ENCODE measurements at places on chromosomes 11 and 22.

DNA sequence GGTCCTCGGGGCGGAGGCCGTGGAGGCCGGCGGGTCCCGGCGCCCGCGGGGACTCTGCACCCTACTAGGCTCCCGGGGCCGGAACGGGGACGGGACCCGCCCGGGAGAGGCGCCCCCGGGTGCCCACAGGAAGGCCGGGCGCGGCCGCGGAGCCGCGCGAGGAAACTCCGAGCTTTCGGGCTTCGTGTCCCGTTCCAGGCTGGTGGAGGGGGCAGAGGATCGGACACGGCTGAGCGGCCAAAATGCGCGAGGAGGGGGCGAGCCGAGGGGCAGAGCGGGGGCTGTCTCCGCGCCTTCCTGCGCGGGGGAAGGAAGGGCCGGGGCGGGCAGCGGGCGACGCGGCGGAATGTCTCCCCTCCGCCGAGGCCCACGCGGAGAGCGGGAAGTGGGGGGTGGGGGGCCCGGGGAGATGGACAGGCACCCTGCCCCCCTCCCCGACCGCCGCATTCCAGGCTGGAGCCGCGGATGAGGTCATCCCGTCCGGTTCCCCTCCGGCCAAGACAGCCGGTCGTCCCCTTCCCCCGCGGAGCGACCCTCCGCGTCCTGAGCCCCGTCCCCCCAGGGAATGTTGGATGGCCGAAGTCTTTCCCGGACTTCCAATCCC lies 430 bp downstream of the CDC42EP1 start:
- DNase-seq: no peak

DNA sequence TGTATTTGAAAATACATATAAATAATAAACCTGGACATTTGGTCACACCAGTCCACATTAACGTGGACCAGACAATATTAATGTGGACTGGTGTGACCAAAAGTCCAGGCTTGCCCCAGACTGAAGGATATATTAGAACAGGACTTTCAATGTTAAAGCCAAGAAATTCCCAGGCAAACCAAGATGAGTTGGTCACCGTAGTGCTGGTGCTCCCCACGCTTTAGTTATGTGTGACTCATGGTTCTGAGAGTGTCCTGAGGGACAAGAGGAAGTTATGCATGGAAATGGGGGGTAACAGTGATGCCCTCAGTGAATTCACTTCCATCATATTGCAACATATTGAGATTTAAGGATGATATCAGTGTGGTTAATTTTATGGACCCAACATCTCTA lies 31.4 kb downstream of the POU2AF1 start:
- DNase-seq: no peak

- DNase-seq: no peak
Measured at GRCh38 chr11:109934151-109934550, 159.0 kb upstream of the ZC3H12C start.

DNA sequence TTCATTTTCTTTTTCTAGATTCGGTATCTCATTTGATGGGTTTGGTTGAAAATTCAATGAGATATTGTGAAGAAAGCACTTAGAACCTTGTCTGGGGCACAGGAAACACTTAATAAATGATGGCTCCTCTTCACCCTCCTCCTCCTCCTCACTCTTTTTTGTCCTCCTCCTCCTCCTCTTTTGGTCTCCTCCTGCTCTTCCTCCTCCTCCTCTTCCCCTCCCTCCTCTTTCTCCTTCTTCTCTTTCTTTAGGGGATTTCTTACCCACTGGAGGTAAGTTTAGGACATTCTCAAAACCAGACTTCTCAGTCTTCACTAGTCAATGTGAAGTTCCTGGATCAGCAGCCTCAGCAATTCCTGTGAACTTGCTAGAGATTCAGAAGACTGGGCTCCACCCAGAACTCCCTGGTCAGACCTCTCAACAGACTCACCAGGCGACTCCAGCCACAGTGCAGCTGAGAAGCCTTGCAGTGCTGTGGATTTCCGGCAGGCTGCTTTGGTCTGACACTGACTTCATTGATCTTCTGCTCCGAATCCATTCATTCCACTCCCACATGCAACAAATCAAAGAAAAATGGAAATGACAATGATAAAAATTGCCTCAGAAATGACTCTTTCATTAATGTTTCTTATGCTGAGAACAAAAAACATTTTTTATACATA lies 368.6 kb upstream of the B3GAT1 start:
- DNase-seq: no peak

GRCh38 chr11:93801366-93801765 lies 17.3 kb downstream of the MED17 start:
- DNase-seq: no peak

- no peak for DNase-seq
Measured at GRCh38 chr22:17588606-17589005, 25.3 kb downstream of the SLC25A18 start.

DNA sequence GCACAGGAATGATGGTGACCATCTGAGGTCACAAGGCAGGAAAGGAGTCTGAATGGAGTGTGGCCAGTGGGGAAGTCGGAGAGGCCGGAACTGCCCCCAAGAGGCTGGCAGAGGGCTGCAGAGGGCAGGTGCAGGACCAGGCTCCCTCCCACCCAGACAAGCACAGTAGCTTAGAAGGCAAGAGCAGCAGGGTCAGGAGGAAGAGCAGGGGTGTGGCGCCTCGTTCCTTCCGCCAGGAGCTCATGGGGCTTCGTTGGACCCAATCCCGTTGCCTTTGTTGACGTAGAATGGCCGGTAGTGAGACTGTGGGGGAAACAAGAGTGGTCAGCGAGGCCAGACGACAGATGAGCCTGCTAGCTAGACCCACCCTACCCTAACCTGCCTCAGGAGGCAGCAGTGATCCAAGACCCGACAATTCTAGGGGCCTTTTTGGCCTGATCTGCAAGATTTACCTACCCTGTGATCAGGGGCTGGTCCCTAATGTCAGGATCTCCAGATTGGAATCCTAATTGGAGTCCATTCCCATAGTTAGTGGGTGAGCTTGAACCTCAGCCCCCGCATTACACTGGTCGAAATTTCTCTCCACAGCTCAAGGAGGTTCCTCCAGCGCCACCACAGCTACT lies 25.6 kb downstream of the TRIM29 start:
- DNase-seq: no peak

- no peak for DNase-seq
Measured at GRCh38 chr22:44760476-44760875, 8.1 kb downstream of the ARHGAP8 start.

- DNase-seq: no peak
Measured at GRCh38 chr11:122071709-122072202, 44.3 kb downstream of the BLID start.

DNA sequence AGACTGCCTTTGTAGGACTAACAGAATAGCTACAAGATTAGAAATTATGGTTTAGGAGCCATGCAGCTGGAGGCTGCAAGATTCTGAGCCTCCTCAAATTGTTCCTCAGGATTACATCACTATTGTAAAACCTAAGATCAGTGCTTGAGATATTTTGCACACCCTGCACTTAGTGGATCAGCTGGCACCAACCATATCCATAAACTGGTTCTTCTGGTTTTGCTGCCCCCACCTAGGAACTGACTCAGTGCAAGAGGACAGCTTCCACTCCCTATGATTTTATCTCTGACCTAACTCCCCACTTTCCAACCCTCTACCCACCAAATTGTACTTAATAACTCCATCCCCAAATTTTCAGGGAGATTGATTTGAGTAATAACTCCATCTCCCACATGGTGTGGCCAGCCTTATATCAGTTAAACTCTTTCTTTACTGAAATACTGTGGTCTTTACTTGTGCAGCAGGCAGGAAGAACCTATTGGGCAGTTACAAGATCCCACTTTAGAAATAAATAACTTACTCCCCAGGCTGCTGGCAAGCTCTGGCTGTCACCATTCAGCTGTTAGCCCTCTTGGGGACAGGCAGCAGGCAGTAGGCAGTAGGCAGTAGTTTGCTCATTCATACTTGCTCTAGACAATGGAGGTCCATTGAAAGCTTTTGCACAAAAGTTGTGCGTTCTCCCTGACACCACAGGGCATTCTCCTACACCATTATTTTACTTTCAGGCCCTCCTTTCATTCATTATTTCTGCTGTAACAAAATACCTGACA lies 119.0 kb downstream of the SLC17A6 start:
- no peak for DNase-seq

- DNase-seq: no peak
Measured at GRCh38 chr11:125373426-125374391, 122.4 kb downstream of the FEZ1 start.

DNA sequence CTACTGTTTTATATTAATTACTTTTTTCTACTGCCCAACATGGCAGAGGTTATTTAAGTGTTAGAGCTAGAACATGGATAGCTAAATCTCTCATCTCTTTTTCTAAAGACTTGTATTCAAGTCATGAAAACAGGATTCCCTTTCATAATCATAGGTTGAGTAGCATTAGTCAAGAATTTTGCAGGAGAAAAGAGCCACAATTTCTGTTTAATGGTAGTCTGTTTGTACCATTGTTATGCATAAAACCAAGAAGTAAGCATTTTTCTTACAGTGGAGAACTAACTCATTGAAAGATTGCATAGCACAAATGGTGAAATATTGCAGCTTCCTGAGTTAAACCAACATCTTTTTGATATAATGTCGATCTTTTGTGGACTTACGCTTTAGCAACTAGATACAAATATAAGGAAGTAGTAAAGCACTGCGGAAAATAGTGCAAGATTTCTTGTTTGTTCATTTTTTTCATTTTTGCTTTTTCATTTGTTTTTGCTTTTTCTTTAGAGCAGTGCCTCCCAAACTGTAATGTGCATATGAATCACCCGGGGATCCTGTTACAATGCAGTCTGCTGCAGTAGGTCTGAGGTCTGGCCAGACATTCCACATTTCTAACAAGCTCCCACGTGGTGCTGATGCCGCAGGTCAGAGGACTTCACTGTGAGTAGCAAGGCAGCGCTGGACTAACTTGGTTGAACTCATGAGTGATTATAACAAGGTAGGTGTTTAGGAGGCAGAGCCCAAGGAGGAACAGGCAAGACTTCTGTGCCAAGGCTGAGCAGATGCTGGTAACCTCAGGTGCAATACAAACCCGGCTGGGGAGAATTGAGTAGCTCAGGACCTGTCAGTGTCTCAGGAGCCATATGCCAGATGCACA lies 4.6 kb downstream of the ETS1 start:
- no peak for DNase-seq

DNA sequence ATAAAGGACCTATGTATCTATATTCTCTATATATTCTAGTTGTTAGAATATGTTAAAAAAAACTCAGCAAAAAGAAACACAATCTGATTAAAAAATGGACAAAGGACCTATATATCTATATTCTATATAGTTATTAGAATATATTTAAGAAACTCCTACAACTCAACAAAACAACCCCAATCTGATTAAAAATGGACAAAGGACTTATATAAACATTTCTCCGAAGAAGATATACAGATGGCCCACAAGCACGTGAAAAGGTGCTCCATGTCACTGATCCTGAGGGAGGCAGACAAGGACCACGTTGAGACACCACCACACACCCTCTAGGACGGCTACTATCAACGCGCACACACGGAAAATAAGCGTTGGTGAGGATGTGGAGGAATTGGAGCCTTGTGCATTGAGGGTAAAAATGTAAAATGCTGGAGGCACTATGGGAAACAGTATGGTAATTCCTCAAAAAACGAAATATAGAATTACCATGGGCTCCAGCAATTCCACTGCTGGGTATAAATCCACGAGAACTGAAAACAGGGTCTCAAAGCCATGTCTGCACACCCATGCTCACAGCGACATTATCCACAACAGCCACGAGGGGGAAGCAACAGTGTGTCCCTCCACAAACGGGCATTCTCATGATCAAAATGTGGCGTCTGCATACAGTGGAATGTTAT lies 22.7 kb downstream of the YPEL1 start:
- peak; percentile 55 for DNase-seq

Data from stimulated activated CD4-positive, alpha-beta T cell treated with anti-CD3 and anti-CD28 coated beads, Interleukin-2, amount 100 ng/mL, for 24 hours (primary cell).